ENCODE measurements at places on chromosomes 1 and 21.

DNA sequence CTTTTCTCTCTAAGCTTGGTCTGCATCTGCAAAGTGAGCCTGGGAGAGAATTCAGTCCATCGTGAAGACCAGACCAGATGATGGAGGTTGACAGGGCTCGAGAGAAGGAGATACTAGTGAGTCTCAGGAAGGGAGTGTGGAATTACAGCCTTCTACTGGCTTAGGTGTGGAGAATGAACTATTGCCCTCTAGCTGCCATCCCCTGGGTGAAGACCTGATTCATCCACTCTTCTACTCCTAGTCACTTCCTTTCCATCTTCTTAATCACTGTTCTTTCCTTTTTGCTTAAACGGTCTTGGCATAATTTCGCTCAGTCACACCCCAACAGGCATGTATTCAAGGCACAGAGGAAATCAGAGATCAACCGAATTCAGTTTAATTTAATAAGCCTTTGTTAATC lies 34.0 kb upstream of the HSD17B7 start:
- DNase-seq = no peak
- H3K4me1 ChIP-seq = no peaks in the 10 kb centered on the region
- H3K4me3 ChIP-seq = no peak overlapping the region
- no peaks in the 10 kb centered on the region for H3K27me3 ChIP-seq

DNA sequence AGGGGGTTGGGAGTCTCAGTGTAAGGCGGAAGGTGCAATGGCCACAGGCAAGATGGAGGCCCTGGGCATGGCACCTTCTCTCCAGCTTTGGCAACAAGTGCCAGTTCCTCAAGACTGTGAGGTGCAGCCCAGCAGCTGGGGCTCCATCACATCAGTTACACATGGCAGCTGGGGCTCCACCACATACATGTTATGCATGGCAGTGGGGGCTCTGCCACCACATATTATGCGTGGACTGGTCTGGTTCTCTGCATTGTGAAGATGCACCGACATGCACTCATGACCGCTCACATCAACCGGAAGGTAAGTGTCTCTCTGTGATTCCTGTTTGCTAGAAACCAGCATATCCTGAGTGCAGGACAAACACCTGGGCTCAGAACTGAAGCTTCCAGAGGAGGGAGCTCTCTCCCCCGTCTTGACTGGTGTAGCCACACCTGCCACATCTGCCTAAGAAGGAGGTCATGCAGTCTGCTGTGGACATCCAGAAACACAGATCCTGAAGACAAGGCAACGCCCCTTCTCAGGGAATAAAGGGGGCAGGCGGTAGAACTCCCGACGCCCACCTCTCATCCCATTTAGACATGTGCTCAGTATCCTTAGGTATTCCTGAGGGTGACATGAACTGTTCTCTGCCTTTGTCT lies 104.1 kb upstream of the TMPRSS2 start:
- H3K27ac ChIP-seq = no peak overlapping the region
- peaks cover 2% of the 10 kb centered on the region for H3K36me3 ChIP-seq
- DNase-seq = no peak
- H3K4me1 ChIP-seq = no peaks in the 10 kb centered on the region

DNA sequence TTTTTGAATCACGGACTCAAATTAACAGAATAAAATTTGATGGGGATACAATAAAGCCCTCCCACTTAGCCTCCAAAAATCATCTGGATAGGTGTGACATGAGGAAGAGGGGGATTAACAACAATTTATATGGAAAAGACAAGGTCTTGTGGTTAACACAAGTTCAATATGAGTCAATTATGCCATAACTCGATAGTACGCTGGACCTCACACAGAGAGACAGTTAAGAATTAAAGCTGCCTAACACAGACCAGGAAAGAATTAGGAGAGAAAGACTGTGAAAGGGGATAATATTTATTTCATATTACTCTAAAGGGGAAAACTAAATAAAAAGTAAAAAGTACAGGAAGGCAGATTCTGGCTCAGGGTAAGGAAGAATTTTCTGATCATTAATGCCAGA lies 243.7 kb upstream of the LYPLAL1 start:
- no peak for DNase-seq
- H3K27ac ChIP-seq = no peak overlapping the region
- peaks cover 2% of the 10 kb centered on the region for H3K36me3 ChIP-seq
- no peaks in the 10 kb centered on the region for H3K4me1 ChIP-seq
- H3K27me3 ChIP-seq = no peaks in the 10 kb centered on the region

- H3K4me3 ChIP-seq = no peak overlapping the region
- peaks cover 68% of the 10 kb centered on the region for H3K27me3 ChIP-seq
- peaks cover 4% of the 10 kb centered on the region for H3K36me3 ChIP-seq
- no peak overlapping the region for H3K27ac ChIP-seq
- DNase-seq = no peak
- H3K4me1 ChIP-seq = no peaks in the 10 kb centered on the region
Observed at GRCh38 chr1:20216574-20216973, 30.3 kb upstream of the PLA2G2C start.

DNA sequence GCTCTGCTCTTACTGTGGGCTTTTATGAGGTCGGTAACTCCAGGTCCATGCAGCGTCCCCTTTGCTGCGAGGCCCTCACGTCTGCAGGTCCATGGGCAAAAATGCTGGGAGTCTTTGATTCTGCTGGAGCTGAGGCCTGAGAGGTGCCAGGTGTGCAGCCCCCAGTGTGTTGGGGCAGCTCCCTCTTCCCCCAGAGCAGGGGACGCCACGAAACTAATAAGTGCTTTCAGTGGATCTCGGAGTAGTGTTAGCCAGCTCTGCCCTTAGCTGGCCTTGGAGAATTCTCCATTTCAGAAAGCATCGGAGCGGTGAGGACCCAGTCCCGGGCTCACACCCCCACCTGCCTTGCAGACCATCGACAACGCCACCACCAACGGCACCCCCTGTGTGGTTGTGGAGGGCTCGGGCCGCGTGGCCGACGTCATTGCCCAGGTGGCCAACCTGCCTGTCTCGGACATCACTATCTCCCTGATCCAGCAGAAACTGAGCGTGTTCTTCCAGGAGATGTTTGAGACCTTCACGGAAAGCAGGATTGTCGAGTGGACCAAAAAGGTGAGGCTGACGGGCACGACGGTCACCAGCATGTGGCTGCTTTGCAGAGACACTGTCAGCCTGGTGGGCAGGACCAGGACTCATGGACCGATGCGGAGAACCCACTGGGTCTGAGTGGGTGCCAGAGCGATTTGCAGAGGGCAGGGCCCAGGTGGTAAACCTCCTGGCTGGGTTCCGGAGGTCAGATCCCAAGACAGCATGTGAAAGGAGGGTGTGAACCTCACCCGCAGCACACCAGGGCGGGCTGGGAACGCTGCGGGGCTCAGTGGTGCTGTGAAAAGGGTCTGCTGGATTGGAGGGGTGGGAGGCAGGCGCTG lies 25.5 kb downstream of the TRPM2 start:
- DNase-seq = no peak
- no peaks in the 10 kb centered on the region for H3K27me3 ChIP-seq
- H3K4me1 ChIP-seq = peaks cover 28% of the 10 kb centered on the region
- H3K36me3 ChIP-seq = peaks cover 1% of the 10 kb centered on the region
- H3K4me3 ChIP-seq = no peak overlapping the region

- H3K4me1 ChIP-seq = no peaks in the 10 kb centered on the region
- no peak overlapping the region for H3K27ac ChIP-seq
- no peaks in the 10 kb centered on the region for H3K36me3 ChIP-seq
- no peak for DNase-seq
Observed at GRCh38 chr1:216123446-216124191, 299.6 kb downstream of the USH2A start.

- H3K27ac ChIP-seq = no peak overlapping the region
- H3K4me1 ChIP-seq = no peaks in the 10 kb centered on the region
- no peaks in the 10 kb centered on the region for H3K27me3 ChIP-seq
- no peaks in the 10 kb centered on the region for H3K36me3 ChIP-seq
Observed at GRCh38 chr1:104406728-104407127, 657.0 kb downstream of the AMY1C start.

- H3K27me3 ChIP-seq = peaks cover 33% of the 10 kb centered on the region
- no peak overlapping the region for H3K27ac ChIP-seq
- no peaks in the 10 kb centered on the region for H3K4me1 ChIP-seq
- no peak for DNase-seq
Observed at GRCh38 chr1:56472860-56473259, 106.5 kb downstream of the PLPP3 start.

DNA sequence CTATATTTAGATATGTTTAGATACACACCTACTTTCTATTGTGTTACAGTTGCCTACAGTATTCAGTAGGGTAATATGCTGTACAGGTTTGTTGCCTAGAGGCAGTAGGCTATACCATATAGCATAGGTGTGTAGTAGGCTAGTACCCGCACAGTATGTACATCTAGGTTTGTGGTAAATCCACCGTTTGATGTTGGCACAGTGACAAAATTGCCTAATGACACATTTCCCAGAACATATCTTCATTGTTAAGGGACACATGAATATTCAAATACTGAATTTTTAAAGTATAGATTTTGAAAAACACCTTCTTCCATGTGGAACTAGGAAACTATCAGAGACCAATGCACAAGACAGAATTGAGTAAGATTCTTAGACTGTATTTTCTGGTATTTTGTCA lies 22.6 kb upstream of the PDC start:
- no peak overlapping the region for H3K4me3 ChIP-seq
- no peaks in the 10 kb centered on the region for H3K27me3 ChIP-seq
- H3K36me3 ChIP-seq = no peaks in the 10 kb centered on the region
- DNase-seq = no peak
- H3K4me1 ChIP-seq = no peaks in the 10 kb centered on the region

DNA sequence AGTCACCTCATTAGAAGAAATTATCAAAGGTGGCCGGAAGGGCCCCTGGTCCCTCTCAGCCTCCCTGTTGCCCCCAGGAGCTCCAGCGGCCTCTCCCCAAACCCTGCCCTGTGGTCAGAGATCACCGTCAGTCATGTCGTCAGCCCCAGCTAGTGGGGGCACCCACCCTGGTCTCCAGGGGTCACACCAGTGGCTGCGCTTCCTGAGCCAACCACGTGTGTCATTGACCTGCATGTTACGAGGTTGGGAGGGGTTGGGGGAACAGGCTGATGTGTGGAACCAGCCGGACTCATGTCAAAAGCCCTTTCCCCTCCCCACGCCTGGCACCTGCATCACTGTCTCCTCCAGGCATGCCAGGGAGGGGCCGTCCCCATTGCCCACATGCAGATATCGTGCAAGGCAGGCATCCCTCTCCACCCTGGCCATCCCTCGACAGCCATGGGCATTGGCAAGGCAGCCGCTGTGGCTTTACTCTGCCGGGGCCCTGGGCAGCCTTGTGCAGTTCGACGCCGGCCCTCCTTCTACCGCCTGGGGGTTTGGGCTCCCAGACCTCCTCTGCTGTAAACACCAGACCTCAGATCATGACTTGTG lies 128.7 kb downstream of the CRYAA start:
- no peaks in the 10 kb centered on the region for H3K4me1 ChIP-seq
- peaks cover 24% of the 10 kb centered on the region for H3K27me3 ChIP-seq
- H3K36me3 ChIP-seq = no peaks in the 10 kb centered on the region
- DNase-seq = no peak
- H3K27ac ChIP-seq = no peak overlapping the region

- DNase-seq = no peak
- H3K27me3 ChIP-seq = no peaks in the 10 kb centered on the region
- peaks cover 1% of the 10 kb centered on the region for H3K36me3 ChIP-seq
- H3K4me3 ChIP-seq = no peak overlapping the region
Observed at GRCh38 chr1:234955107-234955731, 173.4 kb downstream of the TOMM20 start.

DNA sequence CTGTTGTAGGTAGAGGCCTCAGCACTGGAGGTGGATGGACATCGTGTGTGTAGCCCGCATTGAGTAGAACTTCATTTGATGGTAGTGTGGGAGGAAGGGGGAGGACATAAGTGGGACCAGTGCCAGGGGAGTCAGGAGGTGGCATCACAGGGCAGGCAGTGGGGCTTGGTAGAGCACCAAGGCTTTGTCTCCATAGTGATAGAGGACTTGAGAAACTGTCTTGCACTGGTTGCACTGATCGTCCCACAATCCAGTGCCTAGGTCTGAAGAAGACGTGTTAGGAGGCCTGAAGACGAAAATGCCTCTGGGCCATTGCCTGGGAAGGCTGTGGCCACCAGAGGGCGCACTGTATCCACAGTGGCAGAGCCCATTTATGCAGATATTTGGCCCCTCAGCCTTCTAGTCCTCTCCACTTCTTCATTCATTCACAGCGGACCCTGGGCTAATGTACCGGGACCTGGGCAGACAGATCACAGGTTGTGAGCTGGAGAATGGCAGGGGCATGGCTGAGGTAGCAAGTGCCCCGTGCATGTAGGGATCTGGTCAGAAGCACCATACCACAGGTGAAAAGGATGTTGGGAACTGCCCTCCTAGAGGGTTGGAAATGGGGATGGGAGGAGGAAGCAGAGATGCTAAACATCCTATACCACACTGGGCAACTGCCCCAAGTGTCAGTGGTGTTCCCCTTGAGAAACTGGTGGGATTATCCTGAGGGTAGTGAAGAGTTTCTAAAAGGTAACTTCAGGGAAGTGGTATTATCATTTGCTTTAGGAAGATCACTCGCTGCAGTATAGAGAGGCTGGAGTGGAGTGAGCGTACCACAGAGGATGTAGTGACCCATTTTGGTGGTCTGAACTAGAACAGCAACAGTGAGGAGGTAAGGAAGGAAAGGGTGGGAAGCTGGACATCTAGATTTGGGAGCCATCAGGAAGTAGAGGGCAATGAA lies 95.3 kb downstream of the PIK3R3 start:
- H3K27ac ChIP-seq = no peak overlapping the region
- peaks cover 2% of the 10 kb centered on the region for H3K36me3 ChIP-seq
- peak; percentile 67 for DNase-seq
- no peaks in the 10 kb centered on the region for H3K4me1 ChIP-seq
- H3K4me3 ChIP-seq = no peak overlapping the region
